ENCODE measurements at places on chromosomes 2 and 18.

- no peak for DNase-seq
Observed at GRCh38 chr2:36634981-36635597, 37.1 kb upstream of the FEZ2 start.

- no peak for DNase-seq
Observed at GRCh38 chr2:181235683-181236459, 221.3 kb upstream of the ITGA4 start.

- DNase-seq, result no peak
Observed at GRCh38 chr2:127906206-127906926, 20.6 kb upstream of the AMMECR1L start.

- no peak for DNase-seq
Observed at GRCh38 chr2:231483398-231484329, 19.4 kb upstream of the NCL start.

GRCh38 chr2:127454595-127455565 lies 36.7 kb downstream of the PROC start:
- DNase-seq, result no peak

DNA sequence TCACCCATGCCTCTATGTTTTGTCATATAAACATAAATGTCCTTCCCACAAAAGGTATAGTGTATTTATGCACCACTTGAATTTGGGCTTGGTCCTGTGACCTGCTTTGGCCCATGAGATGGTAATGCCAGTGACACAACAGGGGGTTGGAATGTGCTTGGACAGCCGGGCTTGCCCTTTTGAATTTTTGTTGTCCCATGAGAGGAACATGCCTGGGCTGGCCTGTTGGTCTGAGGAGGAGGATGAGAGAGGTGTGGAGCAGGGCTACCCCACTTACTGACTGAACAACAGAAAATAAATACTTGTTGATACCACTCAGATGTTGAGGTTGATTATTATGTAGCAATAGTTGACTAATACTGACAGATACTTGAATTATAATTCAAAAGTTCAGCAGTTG lies 63.2 kb upstream of the TCF4 start:
- no peak for DNase-seq

- no peak for DNase-seq
Observed at GRCh38 chr2:109428841-109429566, 184.8 kb downstream of the SEPTIN10 start.

GRCh38 chr2:217182926-217183325 lies 323.1 kb upstream of the TNP1 start:
- no peak for DNase-seq

DNA sequence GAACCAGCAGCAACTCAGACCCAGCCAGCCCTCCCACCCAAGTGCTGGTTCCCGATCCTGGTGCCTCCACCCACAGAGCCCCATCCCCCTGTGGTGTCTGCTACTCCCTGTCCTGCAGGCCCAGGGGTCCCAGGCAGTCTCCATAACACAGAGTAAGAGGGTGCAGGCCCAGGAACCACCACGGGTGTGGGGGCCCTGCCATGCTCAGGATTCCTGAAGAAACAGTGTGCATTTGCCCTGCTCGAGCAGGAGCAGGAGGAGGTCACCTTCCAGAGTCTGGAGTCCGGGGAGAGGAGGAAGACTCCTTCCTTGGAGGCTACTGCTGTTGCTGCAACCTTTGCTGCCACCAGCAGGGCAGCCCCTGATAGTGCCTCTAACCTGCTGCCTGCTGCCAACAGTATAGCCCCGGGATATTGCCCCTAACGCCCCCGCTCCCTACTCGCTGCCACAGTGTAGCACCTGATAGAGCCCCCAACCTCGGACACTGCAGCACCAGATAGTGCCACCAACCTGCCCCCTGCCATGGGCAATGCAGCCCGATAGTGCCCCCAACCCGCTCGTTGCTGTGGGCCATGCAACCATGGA lies 46.8 kb upstream of the ANKRD62 start:
- DNase-seq, result no peak

DNA sequence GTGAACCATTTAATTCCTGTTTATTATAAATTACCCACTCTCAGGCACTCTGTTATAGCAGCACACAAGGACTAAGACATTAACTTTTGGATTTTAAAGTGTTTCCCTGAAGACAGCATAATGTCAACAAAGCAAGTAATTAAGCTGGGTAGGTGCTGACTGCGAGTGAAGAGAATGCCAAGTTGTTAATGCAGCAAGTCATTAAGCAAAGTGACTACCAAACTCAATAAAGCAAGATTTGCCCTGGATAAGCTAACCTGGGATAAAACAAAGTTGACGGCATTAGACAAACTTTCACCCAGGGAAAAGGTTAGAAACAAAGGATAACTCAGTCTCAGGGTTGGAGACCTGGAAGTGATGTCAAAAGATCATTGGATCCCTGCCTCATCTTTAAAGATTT lies 28.4 kb upstream of the NABP1 start:
- no peak for DNase-seq

DNA sequence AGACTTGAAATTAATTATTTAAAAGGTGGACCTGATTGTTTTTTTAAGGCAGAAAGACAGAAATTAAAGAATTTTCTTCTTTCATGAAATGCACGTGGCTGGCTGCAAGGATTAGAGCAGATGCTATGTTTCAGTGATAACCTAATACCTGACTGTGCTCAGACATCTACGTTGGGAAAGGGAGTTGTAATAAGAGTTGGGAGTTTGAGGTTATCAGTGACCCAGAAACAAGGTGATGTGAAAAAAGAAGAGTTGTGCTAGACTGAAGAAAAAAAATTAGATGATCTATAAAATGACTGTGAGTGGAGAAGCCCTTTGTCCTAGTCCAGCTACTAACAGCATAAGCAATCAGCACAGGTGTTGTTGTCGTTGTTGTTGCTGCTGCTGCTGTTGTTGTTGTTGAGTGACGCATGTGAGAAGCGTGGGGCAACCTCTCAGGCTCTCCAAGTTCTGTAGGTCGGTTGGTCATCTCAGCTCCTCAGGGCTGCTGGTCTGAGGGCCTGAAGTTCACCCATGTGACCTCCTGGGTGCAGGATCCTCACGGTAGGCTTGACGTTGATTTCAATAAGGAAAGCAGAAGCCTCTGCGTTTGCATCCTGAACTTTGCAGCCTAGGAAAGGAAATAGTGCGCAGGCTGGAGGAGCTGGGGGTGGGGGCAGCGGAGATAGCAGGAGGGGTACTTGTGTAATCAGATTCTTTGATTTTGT lies 7.6 kb downstream of the POU3F3 start:
- DNase-seq, result no peak

DNA sequence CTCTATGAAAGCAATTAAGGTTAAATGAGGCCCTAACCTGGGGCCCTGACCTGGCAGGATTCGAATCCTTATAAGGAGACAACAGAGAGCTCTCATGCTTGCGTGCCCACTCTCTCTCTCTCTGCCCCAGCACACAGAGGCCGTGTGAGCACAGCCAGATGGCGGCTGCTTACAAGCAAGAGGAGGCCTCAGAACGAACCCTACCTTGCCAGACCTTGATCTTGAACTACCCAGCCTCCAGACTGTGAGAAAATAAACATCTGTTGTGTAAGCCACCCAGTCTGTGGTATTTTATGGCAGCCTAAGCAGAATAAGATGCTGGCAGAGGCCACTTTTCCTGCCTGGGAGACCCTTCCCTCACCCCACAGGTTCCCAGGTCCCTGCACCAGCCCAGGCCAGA lies 5.2 kb upstream of the UBE2F start:
- no peak for DNase-seq

GRCh38 chr2:55160422-55160821 lies 71.7 kb downstream of the CLHC1 start:
- DNase-seq, result no peak
